Activated T-helper 1 cell treated with Interleukin-2 at 50 U/mL for 16 hours (primary cell): ENCODE measurements at places on chromosomes 5 and 9.

DNA sequence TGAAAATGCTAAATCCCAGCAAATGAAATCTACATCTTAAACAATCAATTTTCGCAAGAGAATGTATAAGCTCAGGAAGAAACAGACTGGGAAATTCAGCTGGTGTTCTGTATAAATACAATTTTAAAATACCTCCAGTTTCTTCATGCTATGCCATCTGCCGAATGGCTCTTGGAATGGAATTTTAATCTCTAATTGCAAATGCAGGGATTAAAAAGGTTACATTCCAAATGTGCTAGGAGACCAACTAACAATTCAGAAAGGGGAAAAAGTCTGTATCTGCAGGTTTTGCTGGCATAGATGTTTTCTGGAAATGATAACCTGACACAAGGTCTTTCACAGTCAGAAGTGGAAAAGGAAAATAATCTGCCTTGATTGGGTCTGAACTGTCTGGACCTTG lies 379.7 kb downstream of the MAT2B start:
- DNase-seq = no peak

DNA sequence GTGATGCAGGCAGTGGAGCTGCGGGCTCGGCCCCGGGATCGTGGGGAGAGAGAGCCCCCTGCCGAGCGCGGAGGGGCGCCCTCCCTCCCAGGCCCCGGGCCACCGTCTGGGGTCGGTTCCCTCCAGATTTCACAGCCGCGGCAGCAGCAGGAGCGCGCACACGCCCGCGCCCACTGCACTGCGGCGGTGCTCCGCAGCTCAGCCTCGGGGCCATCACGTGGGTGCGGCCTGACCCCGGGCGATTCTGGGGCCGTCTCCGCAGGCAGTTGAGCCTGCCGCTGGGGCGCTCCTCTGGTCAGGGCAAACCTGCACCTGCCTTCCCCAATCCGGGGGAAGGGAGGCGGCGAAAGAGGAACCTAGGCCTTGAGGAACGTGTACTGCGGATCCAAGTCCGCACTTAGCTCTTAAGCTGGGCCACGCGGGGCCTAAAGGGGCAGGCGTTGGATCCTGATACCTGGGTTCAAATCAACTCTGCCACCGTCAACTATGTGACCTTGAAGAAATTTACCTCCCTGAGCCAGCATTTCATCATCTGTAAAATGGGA lies 9.4 kb upstream of the DELE1 start:
- no peak for DNase-seq

DNA sequence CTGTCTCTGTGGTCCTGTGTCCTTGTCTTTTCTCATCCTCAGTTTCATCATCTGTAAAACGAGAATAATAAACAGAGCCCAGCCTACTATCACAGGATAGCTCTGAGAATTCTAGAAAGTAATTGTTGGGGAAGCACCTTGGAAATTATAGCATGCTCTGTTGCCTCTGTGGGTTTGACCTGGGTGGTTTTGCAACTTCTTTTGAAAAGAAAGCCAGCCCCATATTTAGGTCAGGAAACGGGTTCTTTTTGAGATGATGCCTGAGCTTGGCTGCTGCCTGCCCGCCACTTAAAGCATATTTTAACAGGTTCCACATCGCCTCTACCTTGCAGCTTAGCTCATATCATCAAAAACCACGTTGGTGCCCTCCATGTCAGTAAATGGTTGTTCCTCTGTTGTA lies 111.1 kb downstream of the TLR4 start:
- no peak for DNase-seq

- DNase-seq = no peak
These were observed 28.8 kb downstream of the JAKMIP2 start for GRCh38 chr5:147753765-147754164.

- DNase-seq = no peak
These were observed 133.3 kb upstream of the HAND1 start for GRCh38 chr5:154611341-154611767.

- DNase-seq = no peak
These were observed 150.9 kb upstream of the LHFPL2 start for GRCh38 chr5:78799266-78800017.

DNA sequence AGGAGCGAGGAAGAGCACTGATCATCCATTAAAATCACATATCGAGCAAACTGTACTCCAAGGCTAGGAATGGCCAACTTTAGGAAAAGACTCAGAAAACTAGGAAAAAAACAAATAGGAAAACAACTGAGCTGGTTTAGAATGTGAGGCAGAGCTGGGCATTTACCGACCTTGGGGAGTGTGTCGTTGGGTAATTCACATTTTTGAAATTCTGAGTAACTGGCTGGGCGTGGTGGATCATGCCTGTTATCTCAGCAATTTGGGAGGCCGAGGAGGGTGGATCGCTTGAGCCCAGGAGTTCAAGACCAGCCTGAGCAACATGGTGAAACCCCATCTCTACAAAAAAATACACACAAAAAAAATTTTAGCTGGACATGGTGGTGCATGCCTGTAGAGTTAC lies 70.1 kb downstream of the ZFAND5 start:
- DNase-seq = no peak

DNA sequence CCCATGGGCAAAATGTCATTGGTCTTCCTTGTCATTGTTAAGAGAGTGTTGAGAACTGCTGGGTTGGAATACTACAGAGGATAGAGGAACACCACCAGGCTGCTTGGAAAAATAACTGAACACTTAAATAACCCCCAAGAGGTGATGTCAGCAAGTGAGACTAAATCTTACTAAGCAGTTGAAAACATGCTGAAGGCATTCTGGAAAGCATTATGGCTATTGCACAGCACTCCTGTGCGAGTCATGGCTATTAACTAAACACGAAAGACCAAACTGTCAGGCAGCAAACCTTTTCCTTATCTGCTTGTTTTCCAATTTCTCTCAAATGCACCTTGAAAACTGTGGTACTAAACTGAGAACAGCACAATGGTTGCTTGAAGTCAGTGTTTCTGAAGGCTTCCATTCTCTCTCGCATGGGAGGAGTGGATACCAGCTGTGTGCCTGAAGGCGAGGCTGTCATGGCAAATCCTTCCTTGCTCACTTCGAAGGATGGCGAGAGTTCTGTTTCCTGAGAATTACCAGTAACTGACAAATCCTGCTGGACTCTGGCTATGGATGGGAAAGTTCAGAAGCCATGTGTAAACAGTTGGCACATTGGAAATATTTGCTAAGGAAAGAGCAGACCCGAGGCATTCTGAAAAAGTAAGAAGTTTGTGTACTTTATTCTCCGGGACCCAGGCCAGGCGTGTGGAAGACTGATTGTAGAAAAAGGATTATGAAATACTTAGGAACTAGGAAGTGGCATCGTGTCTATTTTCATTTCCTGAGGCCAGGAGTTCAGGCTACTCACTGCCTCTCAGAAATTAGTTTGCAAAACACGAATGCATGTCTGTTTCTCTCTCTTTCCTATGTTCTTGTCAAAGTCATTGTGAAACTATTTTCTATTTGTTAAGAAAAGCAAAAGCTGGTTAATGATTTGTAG lies 182.1 kb downstream of the DMRT2 start:
- DNase-seq = no peak

GRCh38 chr5:2201011-2201410 lies 318.3 kb upstream of the IRX4 start:
- DNase-seq = no peak

DNA sequence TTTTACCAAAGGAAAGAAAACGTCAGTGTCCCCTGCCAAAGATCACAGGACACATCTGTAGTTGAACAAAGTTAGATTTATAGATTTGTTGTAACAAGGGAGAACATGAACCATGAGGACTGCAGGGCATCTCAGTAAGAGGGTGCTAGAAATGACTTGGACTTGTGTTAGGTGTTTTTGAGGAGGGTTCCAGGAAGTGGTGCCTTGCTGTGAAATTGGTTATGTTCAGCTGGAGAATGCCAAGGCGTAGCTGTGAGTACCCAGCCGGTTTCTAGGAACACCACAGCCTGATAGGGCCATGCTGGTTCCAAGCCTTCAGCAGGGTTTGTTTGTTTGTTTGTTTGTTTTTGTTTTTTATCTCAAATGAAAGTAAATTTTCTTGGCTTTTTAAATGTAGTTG lies 5.3 kb downstream of the SPEF2 start:
- no peak for DNase-seq

DNA sequence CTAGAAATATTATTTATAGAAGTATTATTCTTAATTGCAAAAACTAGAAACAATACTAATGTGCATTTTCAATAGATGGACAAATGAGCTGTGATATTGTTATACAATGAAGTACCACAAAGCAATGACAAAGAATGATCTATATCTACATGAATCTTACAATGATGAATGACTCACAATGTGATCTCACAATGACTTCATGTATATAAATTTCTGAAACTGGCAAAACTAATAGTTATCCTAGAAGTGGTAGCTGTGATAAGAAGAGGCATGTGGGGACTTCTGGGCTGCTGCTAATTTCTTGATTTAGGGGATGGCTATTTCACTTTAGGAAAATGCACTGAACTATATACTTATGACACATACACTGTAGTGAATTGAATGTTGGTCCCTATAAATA lies 396.0 kb upstream of the ZNF608 start:
- no peak for DNase-seq

DNA sequence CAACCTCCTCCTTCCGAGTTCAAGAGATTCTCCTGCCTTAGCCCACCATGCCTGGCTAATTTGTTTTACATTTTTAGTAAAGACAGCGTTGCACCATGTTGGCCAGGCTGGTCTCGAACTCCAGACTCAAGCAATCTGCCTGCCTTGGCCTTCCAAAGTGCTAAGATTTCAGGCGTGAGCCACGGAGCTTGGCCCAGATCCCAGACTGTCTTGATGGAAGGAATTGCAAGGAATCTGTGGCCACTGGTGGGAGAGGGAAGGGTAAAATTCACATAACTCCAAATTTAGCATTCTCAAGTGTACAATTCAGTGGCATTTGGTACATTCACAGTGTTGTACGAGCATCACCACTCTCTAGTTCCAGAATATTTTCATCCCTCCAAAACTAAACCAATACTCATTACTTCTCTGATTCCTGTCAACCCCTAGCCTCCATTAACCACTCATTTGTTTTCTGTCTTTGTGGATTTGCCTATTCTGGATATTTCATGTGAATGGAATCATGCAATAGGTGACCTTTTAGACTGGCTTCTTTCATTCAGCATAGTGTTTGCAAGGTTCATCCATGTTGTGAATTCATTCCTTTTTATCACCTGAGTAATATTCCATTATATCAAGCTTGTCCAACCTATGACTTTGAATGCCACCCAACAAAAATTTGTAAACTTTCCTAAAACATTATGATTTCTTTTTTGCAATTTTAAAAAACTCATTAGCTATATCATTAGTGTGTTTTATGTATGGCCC lies 8.9 kb upstream of the MYO10 start:
- DNase-seq = no peak

- no peak for DNase-seq
These were observed 53.0 kb upstream of the NRARP start for GRCh38 chr9:137354845-137355760.

GRCh38 chr9:36914212-36914577 lies 119.9 kb downstream of the PAX5 start:
- DNase-seq = no peak

DNA sequence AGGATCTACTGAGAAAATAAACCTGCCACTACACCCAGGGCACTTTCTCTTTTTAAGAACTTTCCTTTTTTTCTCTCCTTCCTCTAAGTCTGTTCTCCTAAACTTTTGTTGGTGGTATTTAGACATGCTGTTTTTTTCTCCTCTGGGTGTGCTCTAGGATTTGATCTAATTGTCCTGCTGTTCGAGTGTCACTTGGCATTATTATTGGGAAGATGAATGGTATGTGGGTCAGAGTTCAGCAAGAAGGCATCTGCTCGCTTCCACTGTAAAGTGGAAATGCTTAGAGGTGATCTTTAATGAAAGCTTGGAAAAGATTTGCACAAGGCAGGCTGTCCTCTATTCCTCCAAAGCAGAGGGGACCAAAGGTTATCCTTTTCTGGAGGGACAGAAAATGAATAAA lies 1.3 kb upstream of the PLPPR1 start:
- DNase-seq = no peak

DNA sequence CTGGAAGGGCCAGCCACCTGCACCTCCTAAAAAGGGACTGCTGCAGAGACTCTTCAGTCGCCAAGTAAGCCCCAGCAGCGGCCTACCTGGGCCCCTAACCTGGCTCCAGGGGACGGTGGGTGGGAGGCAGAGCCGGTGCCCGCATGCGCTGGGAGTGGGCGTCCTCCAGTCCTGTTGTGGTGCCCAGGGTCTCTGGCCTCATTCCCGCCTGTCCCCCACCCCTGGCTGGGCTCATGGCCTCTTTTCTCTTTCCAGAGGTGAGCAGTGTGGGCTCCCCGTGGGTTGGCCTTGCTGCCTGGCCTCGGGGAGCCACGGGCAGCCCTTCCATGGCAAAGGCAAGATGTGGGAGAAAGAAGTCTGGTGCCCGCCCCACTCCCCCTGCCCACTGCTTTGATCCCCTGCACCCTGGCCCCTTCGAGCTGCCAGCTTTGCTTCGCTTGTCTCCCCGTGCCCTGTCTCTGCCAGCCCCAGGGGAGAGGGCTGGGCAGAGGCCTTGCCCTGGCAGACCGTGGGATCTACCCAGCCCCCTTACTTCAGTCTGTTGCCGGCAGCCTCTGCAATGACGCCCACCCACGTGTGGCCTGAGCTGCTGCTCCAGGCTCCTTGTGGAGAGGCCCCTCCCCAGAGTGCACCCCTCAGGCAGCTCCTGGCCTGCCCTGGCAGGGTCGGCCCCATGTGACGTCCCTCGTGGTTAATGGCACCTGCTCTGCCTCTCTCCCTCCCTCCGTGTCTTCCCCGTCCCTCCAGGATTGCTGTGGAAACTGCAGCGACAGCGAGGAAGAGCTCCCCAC lies 5.4 kb upstream of the PRR7 start:
- DNase-seq = no peak
